Osteocyte (in vitro differentiated cells): ENCODE measurements at places on chromosomes 2 and 18.
A peak's percentile ranks its signal among the peaks of the same experiment; 100 is the strongest.

DNA sequence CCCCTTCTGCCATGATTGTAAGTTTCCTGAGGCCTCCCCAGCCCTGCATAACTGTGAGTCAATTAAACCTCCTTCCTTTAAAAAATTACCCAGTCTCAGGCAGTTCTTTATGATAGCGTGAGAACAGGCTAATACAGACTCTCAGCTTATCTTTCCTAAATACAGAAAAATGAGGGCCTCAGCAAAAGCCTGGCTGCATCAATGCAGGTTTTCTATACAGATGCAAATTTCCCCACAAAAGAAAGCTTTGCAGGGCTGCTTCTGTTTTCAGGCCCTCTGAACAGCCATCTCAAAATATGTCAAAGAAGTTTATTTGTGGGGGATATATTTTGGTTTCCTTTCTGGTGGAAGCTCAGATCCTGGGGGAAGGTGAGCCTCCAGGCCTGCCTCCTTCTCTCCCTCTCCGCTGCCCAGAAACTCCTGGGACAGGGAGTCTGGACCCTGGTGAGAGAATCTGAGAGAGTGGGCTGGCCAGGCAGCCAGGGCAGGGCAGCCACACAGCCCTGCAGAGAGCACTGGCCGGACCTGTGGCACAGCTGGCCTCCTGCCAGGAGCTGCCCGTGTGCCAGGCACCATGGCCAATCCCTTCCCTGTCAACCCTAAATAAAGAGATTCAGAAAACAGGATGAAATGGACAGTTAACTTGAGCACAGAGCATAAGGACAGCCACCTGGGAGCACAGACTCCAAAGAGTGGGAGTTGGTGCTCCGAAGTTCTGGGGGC, 21.6 kb upstream of the AGXT start:
- H3K36me3 ChIP-seq = no peaks in the 10 kb centered on the region
- DNase-seq = no peak
- no peak overlapping the region for H3K27ac ChIP-seq
- H3K27me3 ChIP-seq = peaks cover 34% of the 10 kb centered on the region

GRCh38 chr2:70104231-70105111, 17.2 kb downstream of the PCBP1 start:
- H3K4me1 ChIP-seq = peaks cover 39% of the 10 kb centered on the region
- H3K4me3 ChIP-seq = peak overlapping the region; percentile 46
- H3K27ac ChIP-seq = peak overlapping the region; percentile 81
- DNase-seq = no peak
- no peaks in the 10 kb centered on the region for H3K36me3 ChIP-seq

- H3K4me1 ChIP-seq = peaks cover 14% of the 10 kb centered on the region
- no peaks in the 10 kb centered on the region for H3K36me3 ChIP-seq
- H3K27ac ChIP-seq = no peak overlapping the region
- H3K27me3 ChIP-seq = no peaks in the 10 kb centered on the region
Measured at GRCh38 chr2:219271021-219271420, 8.1 kb upstream of the DNAJB2 start.

- H3K27ac ChIP-seq = peak overlapping the region; percentile 63
- no peak overlapping the region for H3K4me3 ChIP-seq
- no peak for DNase-seq
Measured at GRCh38 chr18:63147973-63148372, 171.6 kb downstream of the BCL2 start.

GRCh38 chr2:109018452-109018851, 29.4 kb upstream of the EDAR start:
- no peaks in the 10 kb centered on the region for H3K36me3 ChIP-seq
- H3K4me1 ChIP-seq = peaks cover 7% of the 10 kb centered on the region
- no peak for DNase-seq

- H3K27me3 ChIP-seq = no peaks in the 10 kb centered on the region
- H3K4me3 ChIP-seq = no peak overlapping the region
- peaks cover 2% of the 10 kb centered on the region for H3K4me1 ChIP-seq
- H3K36me3 ChIP-seq = no peaks in the 10 kb centered on the region
Measured at GRCh38 chr2:63712748-63713147, 124.0 kb downstream of the MDH1 start.

DNA sequence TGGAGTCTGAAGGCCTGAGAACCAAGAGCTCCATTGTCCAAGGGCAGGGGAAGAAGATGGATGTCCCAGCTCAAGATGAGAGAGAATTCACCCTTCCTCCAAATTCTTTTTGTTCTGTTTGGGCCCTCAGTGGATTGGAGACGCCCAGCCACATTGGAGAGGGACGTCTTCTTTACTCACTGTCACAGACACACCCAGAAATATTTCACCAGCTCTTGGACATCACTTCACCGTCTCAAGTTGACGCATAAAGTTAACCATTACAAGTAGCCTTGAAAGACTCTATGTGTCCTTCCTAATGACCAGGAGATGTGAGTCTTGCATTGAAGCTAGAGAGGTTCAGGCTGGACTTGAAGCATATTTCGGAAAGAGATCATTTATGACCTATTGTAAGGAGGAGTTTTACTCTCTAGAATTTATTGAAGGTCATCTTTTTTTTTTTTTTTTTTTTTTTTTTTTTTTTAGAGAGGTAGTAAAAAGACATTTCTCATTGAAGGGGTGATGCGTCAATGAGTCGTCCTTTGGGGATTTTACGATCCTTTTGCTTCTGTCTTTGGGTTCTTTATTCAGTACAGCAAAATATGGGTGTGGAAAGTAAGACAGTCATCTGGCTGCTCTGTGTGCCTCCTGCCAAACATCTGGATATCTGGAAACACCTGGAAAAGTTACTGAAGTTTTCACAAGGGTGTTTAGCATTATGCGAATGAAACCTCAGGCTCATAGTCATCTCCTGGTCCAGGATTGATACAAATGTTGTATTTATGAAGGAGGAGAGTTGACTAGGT, 118.1 kb downstream of the PRPF40A start:
- H3K4me1 ChIP-seq = peaks cover 39% of the 10 kb centered on the region
- H3K27me3 ChIP-seq = no peaks in the 10 kb centered on the region
- no peaks in the 10 kb centered on the region for H3K36me3 ChIP-seq
- no peak for DNase-seq
- no peak overlapping the region for H3K4me3 ChIP-seq

DNA sequence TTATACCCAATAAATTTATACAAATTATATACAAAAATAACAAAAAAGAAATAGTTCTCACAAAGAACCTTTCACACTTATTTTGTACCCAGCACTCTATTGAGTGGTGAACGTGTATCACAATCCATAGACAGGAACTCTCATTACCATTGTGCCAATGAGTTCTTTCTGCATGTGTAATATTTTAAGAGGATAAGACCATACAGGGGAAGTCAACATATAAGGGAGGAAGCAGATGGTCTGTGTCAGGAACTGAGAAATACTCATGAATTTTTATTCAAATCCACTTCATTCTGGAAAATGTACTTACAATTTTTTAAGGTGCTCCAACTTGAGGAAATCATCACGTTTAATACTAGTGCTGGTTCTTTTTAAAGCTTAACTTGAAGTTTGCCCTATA, 27.1 kb upstream of the ELOA2 start:
- peaks cover 3% of the 10 kb centered on the region for H3K36me3 ChIP-seq
- no peak overlapping the region for H3K27ac ChIP-seq
- no peak for DNase-seq
- H3K4me3 ChIP-seq = no peak overlapping the region

GRCh38 chr2:231810905-231811304, 24.7 kb downstream of the COPS7B start:
- DNase-seq = no peak
- peaks cover 48% of the 10 kb centered on the region for H3K36me3 ChIP-seq
- H3K27ac ChIP-seq = no peak overlapping the region
- no peaks in the 10 kb centered on the region for H3K27me3 ChIP-seq
- peaks cover 7% of the 10 kb centered on the region for H3K4me1 ChIP-seq
- H3K4me3 ChIP-seq = no peak overlapping the region

- H3K27ac ChIP-seq = no peak overlapping the region
- H3K4me1 ChIP-seq = peaks cover 16% of the 10 kb centered on the region
- no peak overlapping the region for H3K4me3 ChIP-seq
- no peak for DNase-seq
Measured at GRCh38 chr18:79991494-79991893, 3.1 kb upstream of the TXNL4A start.

DNA sequence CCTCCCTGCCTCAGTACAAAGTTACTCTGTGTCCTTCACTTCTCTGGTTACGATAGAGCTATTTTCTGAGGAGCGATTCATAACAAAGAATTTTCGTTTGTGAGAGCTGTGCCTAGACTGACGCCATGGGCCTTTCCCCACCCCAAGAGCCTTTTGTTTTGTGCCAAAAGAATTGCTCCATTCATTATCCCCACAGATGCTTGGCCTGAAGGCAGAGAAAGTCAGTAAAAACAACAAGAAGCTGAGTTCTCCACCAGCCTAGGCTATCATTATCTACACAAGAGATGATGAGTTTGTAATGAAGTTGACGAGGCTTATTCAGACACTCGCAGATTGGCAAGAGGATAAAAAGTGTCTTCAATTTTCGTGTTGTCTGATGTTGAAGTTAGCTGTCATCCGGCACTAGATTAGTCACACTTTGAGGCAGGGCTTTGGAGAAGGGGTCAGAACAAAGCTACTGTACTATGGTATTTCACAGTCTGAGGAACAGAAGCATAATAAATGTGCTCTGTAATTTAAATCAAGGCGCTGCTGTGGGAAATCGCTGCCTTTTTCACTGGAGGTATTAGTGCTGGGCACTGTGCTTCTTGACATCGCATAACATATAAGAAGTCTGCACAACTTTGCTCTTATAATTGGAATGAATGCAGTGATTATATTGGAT, 278.4 kb upstream of the FIGN start:
- H3K27ac ChIP-seq = peak overlapping the region; percentile 63
- no peaks in the 10 kb centered on the region for H3K27me3 ChIP-seq
- H3K36me3 ChIP-seq = no peaks in the 10 kb centered on the region
- H3K4me3 ChIP-seq = no peak overlapping the region

DNA sequence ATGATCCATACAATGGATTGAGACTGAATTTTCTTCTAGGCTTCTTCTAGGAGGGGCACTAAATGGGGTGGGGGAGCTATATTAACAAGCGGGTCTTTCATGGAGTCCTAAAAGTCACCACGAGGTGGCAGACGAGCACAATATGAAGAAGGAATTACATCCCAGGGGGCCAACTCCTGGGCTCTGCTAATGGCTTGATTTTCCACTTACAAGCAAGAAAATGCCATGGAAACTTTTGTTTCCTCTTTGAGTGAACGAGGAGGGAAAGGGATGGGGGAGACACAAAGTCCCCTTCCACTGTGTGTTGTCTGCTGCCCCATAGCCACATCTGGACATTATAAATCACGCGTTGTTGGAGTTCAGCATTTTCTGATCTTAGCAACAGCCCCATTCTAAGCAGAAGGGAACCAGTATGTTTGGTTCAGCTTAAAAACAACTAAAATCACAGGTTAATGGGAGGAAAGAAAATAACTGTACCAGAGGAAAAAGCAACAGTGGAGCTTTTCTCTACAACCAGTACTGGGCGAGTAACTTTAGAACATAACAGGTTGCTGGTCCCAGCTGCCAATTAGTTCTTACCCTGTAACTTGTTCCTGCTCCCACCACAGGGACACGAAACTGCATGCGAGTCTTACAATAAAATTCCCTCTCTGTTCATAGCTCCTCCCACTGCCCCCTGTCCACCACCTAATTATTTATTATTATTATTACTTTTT, 285.0 kb upstream of the PARD3B start:
- no peak overlapping the region for H3K27ac ChIP-seq
- peaks cover 17% of the 10 kb centered on the region for H3K27me3 ChIP-seq
- peaks cover 11% of the 10 kb centered on the region for H3K4me1 ChIP-seq
- H3K4me3 ChIP-seq = no peak overlapping the region

DNA sequence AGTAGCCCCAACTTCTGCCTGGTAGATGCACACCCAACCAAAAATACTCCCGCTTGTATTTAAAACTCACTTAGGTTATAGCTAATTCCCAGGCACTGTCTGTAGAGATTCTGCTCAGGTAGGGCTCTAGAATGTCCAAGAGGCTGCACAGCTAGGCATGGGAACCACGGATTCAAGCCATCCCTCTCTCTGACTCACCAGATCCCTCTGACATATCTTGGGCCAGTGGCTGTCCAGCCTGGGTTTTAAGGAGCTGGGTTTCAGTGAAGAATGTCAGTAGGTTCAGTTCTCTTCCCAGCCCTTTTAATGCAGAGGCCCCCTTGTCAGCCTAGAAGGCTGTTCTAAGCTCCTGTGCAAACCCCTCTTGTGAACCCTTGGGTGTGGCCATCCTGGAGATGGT, 15.9 kb upstream of the IL1R1 start:
- peak overlapping the region; percentile 85 for H3K27ac ChIP-seq
- H3K4me3 ChIP-seq = no peak overlapping the region
- no peak for DNase-seq
- peaks cover 3% of the 10 kb centered on the region for H3K36me3 ChIP-seq

- DNase-seq = no peak
- no peaks in the 10 kb centered on the region for H3K27me3 ChIP-seq
- H3K4me1 ChIP-seq = no peaks in the 10 kb centered on the region
Measured at GRCh38 chr2:203225423-203226039, 13.3 kb upstream of the CYP20A1 start.

DNA sequence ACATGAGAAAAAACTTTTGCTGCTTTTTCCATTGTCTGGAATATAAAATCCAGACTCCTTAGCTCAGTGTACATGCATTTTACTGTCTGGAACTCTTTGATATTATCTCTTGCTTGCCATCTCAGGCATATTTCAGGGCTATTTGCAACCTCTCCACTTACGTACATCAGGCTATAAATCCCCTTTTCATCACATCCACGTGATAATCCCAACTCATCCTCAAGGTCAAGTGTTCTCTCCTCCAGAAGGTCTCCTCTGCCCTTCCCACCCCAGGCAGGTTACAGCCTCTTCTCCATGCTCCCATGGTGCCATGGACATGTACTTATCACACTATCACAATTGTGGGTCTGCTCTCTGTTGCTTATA, 202.5 kb upstream of the RBMS1 start:
- no peak for DNase-seq
- no peaks in the 10 kb centered on the region for H3K36me3 ChIP-seq
- no peaks in the 10 kb centered on the region for H3K27me3 ChIP-seq

DNA sequence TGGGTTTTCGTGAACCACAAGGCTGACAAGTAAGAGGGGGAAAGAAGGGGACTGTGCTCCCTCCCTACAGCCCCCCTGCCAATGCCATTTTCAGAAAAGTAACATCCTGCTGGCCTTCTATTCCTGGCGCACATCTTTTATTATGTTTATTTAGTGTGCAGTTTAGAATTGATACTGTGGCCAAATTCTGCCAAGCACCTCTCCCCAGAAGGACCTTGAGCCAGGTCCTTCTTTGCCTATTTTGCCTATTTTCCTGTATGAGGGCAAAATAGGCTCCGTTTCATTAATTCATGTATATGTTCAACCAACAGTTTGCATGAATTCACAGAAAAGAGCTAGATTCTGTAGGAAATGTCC, 136.0 kb downstream of the MYO3B start:
- H3K36me3 ChIP-seq = no peaks in the 10 kb centered on the region
- no peak for DNase-seq
- H3K4me1 ChIP-seq = peaks cover 4% of the 10 kb centered on the region
- no peak overlapping the region for H3K27ac ChIP-seq

- no peaks in the 10 kb centered on the region for H3K27me3 ChIP-seq
- H3K4me3 ChIP-seq = no peak overlapping the region
- no peak for DNase-seq
- H3K27ac ChIP-seq = peak overlapping the region; percentile 70
Measured at GRCh38 chr2:234451852-234452625, 44.8 kb downstream of the ARL4C start.

GRCh38 chr2:174389542-174389941, 6.0 kb upstream of the SCRN3 start:
- DNase-seq = no peak
- H3K27ac ChIP-seq = no peak overlapping the region
- no peaks in the 10 kb centered on the region for H3K27me3 ChIP-seq
